Heart right ventricle (tissue), 16 donors: ENCODE measurements at places on chromosomes 1 and 21.

DNA sequence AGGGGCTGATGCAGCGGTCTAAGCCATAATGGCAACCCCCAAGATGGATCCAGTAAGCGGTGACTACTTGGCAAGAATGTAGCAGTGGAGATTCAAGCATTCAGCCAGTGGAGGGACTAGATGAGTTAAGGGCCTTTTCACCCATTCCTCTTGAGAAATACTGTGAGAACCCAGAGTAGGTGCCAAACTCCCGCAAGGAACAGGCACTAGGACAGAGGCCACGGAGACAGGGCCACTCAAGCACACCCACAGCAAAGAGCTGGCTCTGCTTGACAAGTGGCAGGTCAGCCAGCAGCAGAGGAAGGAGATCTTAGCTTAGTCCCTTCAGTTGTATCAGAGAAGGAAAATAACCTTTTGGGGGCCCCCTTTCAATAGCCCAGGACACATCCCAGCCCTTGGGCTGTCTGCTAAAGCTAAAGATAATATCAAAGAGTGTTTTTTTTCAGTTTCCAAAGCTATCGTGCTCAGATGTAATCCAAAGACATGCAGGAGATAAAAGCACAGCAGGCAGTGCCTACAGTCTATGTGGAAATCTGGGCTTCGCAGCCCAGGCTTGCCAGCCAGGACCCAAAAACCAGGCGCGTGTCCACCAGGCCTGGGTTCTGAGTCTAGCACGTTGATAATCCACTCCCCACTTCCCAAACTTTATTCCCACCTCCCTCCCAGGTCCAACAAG is 62.0 kb upstream of the GOLT1A start:
- DNase-seq: no peak

- DNase-seq: no peak
These were observed 28.6 kb downstream of the NTMT2 start for GRCh38 chr1:170174395-170174794.

DNA sequence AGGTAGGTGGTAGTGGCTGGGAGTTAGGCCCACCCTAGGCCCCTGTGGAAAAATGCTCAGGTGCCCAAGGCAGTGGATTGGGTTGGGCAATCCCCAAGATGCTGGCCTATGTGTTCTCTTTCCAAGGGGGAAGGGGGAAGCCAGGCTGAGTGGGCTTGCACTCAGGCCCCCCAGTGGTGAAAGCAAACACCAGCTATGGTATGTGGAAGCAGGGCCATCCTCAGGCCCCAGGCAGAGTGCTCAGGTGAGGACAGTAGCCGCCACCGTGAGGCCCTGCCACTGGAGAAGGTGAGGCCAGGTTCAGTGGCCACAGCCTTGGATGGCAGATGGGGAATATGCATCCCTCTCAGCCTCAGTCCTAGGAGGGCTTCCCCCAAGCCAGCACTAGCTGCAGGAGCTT is 11.8 kb downstream of the LY9 start:
- no peak for DNase-seq

DNA sequence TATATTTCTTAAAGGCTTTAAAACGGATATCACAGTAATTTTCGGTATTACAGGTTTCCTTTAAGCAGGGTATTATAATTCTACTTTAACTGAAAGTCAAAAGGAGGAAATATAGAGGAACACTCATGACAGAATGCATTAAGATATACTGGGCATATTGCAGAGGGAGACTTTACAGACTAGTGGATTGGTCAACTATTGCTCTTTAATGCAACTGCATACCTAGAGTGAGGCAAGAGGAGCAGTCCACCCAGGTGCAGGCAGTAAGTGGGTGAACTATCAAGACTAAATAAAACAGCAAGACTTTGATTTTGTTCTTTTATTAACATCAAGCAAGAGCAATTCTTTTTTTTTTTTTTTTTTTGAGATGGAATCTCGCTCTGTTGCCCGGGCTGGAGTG is 10.5 kb downstream of the SCAF4 start:
- no peak for DNase-seq

DNA sequence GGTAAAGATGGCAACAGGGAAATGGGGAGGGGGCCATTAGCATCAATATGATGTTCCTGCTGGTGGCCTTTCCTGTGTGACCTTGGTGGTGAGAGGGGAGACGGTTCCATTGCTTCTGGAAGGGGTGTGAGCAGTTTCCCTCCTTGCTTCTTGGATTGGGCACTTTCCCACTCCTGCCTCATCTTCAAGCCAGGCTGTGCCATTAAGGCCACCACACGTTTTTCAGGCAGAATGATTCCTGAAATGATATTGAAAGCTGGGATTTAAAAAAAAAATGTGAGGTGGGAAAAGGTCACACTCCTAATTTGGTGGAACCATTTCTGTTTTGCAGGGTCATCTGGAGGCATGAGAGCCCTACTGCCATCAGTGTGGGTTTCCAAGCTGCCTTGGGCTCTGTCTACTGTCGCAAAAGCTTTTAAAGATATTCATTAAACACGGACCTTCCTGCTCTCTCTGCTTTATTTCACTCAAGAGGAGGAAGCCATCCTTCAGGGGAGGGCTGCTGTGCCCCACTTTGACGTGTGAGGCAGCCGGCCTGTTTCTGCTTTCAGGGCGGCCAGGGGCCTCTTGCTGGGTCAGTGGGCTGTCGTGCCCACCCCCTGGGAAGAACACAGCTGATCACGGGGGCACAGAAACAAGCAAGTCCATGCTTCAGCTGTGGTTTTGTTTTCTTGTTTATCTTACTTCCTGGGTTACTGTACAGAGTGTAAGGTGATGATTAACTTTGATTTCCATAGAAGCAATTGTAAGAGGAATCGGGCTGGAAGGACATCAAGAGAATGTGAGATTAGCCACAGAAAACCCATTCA is 8.0 kb downstream of the RIIAD1 start:
- no peak for DNase-seq

GRCh38 chr1:169891539-169891885 is 2.2 kb downstream of the SCYL3 start:
- no peak for DNase-seq

GRCh38 chr1:9093581-9093980 is 24.1 kb upstream of the SLC2A5 start:
- DNase-seq: no peak

DNA sequence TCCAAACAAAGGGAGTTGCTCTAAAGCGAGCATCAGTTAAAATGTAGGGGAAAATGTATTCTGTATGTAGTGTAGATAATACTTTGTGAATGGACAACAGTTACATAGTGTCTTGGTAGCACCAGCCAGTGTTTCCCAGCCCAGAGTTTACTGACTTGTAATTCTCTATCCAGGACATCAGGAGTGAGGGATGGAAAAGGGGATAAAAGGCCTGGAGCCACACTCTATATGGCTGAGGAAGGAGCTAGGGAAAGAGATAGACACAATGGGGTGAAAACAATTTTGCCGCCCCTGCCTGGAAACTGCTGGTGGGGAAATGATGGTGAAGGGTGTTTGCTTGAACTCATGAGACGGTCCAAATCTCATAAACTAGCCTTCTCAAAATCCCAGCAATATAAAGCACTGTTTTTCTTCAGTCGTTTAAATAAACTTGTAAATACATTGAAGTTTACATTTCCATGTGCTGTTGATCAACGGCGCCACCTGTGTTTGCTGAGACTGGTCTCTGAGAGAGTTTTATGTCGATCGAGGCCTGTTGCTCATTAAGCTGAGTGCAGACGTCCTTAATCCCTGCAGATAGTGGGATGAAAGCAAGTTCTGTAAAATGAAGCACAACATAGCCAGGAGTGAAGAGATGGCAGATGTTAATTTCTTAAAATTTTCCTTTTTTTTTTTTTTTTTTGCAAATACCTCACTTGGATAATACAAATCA is 27.9 kb upstream of the AGO1 start:
- no peak for DNase-seq

DNA sequence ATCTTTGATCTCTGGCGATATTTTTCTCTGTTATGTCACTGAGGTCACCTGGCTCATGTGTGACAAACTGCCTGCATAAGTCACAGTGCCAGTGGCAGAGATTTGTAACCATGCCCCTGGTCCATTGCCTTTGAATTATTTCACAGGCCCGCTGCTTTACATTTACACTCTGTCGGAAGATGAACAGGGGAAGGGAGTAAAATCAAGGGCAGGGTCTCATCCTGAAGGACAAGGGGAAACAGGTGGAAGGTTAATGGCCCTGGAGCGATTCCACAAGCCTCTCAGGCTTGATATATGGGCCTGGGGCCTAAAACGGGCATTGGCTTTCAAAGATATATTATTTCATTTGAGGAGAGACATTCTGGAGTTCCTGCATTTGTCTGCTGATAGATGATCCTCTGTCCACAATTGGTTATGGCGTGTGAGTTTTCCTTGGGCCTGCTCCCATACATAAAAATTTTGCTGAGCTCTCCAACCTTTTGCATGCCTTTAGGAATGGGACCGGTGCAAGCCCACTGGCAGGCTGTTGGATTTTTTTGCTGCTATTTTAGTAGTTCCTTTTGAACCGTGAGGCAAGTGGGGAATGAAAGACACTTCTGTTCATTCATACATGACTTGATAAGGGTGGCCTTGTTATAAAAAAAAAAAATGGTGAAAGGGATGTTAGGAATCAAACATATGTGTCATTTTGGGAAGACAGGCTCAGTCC is 51.9 kb downstream of the NR5A2 start:
- no peak for DNase-seq

- no peak for DNase-seq
These were observed 949.7 kb upstream of the TMPRSS15 start for GRCh38 chr21:19353256-19353655.

- peak; percentile 5 for DNase-seq
These were observed 75.0 kb downstream of the ATP6V1G3 start for GRCh38 chr1:198465201-198466144.

GRCh38 chr1:115065021-115065420 is 24.3 kb downstream of the TSPAN2 start:
- no peak for DNase-seq

DNA sequence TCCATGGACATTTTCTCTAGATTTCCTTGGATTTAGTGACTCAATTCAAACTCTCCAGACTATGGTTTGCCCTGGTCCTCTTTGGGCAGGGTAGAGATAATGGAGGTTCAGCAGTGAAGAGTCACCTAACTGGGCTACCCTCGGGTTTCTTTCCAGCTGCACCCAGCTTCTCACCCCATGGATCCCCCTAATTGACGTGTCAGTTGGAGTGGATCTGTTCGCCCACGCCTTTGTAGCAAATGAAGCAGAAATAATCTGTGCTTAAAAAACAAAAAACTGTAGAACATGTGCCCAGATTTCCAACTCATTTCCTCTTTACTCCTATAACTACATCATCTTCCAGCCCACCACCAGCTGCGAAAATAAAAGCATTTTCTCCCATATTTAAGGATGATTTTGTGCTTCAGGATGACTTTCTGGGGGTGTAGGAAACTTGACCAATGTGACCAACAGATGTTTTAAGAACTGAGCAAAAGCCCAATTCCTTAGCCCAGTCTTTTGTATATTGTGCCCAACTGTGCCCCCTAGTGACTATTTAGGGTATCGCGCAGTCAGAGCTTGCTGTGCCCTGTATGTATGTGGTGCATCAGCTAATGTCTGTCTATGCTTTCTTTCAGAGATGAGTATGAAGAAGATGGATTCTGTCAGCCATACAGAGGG is 66.5 kb upstream of the UBE2U start:
- peak; percentile 43 for DNase-seq
